ENCODE measurements at places on chromosomes 1 and 21.

GRCh38 chr1:174433451-174433850, 14.3 kb upstream of the GPR52 start:
- no peak for DNase-seq

GRCh38 chr1:18808550-18808949, 50.9 kb downstream of the TAS1R2 start:
- DNase-seq, result no peak

- DNase-seq, result no peak
These were observed 16.5 kb downstream of the SPOCD1 start for GRCh38 chr1:31799196-31799894.

GRCh38 chr21:37432710-37433455, 66.3 kb downstream of the DYRK1A start:
- no peak for DNase-seq

GRCh38 chr1:28915031-28915895, 894 bp downstream of the EPB41 start:
- no peak for DNase-seq

Measured in natural killer cell treated with Interleukin-12 subunit alpha and Interleukin-12 subunit beta and Interleukin-15 and Interleukin-18, amount 100 ng/mL, for 72 hours (primary cell).